ENCODE measurements at places on chromosomes 5 and 9.

GRCh38 chr9:22257026-22257816 lies 189.4 kb upstream of the DMRTA1 start:
- no peak overlapping the region for H3K4me3 ChIP-seq
- no peak for DNase-seq
- no peaks in the 10 kb centered on the region for H3K36me3 ChIP-seq
- no peak overlapping the region for H3K27ac ChIP-seq

DNA sequence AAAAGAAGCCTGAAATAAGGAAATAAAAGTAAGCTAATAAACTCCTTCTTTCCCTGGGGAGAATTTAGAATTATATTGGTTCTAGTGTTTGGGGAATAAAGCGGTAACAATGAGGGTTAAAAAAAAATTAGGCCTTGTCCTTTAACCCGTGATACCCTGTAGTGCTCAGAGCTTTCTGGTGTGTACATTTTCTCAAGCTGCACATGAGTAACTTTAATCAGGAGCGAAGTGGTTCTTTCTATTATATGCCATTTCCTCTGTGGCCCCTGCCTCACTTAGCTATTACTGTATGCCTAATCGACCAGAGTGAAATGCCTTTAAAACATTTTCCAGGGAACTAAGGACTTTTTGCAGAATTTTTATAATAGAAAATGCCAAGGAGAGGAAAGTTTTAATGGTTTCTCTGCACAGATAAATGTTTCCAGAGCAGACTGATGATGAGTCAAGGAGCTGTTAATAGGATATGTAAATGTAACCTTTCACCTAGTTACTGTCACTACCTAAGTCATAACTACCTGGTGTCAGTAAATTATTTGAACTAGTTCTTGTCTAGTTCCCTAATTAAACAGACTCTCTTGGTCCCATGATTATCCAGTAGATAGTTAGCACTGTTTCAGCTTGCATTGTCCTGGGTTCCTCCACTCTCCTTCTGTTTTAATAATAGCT lies 7.6 kb downstream of the PAM start:
- H3K27me3 ChIP-seq: no peaks in the 10 kb centered on the region
- no peak for DNase-seq

DNA sequence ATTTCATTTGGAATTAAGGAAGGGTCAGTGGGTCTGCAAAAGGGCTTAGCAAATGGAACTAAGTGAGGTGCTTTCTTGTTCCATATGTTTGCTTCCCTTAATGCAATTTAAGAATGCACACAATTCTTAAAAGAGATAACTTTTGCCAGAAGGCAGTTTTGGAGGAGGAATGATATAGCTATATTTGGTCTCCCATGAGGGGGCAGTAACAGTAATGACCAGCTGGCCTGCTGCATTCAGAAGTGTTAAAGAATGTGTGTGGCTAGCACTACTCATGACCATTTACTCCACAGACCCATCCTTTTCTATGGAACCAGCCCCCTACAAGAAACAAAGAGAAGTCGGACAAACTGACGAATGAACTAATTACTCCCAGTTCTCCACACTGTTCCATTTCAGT lies 638.9 kb downstream of the RAB3C start:
- no peak for DNase-seq
- H3K27ac ChIP-seq: no peak overlapping the region

- no peak overlapping the region for H3K4me3 ChIP-seq
- H3K27me3 ChIP-seq: no peaks in the 10 kb centered on the region
- DNase-seq: no peak
- no peaks in the 10 kb centered on the region for H3K36me3 ChIP-seq
- no peak overlapping the region for H3K27ac ChIP-seq
These were observed 222.6 kb downstream of the PRDM9 start for GRCh38 chr5:23730023-23730422.

- no peaks in the 10 kb centered on the region for H3K4me1 ChIP-seq
- DNase-seq: no peak
- peaks cover 45% of the 10 kb centered on the region for H3K27me3 ChIP-seq
- H3K27ac ChIP-seq: no peak overlapping the region
These were observed 56.1 kb upstream of the FSTL4 start for GRCh38 chr5:133668458-133668857.

- no peak overlapping the region for H3K27ac ChIP-seq
- peaks cover 25% of the 10 kb centered on the region for H3K4me1 ChIP-seq
- H3K36me3 ChIP-seq: peaks cover 9% of the 10 kb centered on the region
- no peaks in the 10 kb centered on the region for H3K27me3 ChIP-seq
- DNase-seq: no peak
These were observed 74.9 kb upstream of the NIPAL4 start for GRCh38 chr5:157384971-157385709.

DNA sequence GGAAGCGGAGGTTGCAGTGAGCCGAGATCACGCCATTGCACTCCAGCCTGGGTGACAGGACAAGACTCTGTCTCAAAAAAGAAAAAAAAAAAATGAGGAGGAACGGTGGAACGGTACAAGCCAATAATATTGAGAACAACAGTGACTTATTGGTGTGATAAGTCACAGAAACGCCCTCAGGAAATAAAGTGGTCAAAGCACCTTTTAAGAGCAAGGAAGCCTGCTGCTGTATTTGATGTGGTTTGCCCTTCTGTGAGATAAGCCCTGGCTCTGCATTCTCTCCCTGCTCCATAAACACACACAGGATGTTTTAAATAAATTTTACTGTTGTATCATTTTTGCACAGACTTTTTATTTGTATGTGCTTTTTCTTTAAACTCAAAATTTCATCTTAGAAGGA lies 269.9 kb upstream of the MSX2 start:
- no peak for DNase-seq
- H3K27me3 ChIP-seq: 0 out of 2 replicates have a peak, but pooled peaks cover 5% of the 10 kb centered on the region
- H3K27ac ChIP-seq: no peak overlapping the region
- 0 out of 2 replicates have a peak, but pooled peaks cover under 1% of the 10 kb centered on the region for H3K4me1 ChIP-seq

DNA sequence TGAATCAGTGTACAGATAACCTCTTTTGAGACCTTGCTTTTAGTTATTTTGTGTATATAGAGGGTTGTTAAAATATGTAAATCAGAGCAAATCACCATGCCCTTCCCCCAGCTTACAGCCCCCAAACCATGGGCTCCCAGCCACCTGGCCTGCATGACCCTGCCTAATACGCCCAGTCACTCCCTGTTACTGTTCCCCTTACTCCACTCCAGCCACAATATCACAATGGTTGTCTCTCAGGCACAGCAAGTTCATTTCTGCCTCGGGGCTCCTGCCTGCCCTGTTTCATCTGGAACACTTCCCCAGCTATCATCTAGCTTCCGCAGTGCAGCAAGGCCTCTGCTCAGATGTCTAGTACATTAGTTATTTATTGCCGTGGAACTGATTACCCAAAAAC lies 5.0 kb upstream of the CARD19 start:
- H3K36me3 ChIP-seq: peaks cover 1% of the 10 kb centered on the region
- DNase-seq: no peak
- H3K27me3 ChIP-seq: no peaks in the 10 kb centered on the region
- no peak overlapping the region for H3K4me3 ChIP-seq

- no peak for DNase-seq
- no peak overlapping the region for H3K4me3 ChIP-seq
- H3K4me1 ChIP-seq: peaks cover 14% of the 10 kb centered on the region
These were observed 50.0 kb downstream of the PCDH1 start for GRCh38 chr5:141828162-141828561.

DNA sequence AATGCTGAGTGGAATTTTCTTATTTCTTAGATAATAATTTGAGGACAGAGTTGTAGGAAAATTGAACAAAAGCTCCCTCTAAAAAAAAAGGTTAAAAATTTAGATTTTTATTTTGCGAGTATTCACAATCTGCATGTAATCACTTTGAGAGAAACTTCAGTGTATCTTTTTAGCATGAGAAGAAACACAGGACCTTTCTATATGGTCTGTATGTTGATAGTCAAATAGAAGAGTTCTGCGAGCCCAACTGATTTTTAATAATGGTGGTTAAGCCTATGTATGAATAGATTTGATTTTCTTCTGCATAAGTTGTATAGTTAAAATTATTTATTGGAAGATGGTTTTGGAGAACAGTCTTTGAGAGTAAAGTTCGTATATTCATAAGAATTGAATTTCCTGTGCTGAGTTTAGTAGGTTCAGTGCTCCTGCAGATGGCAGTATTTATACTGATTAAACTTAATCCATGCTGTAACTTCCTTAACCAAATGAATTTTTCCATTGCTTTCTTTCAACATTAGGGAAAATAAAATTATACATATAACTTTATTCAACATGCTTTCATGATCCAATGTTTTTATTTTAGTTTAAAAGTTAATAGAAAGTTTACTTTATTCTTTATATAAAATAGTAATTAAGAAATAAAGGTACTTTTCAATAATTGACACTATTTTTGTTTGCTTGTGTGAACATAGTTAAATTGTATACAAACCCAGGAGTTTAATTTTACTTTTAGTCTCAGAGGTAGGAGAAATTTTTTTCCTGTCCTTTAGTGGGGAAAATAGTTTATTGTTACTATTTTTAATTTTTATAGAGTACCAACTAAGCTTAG lies 19.6 kb downstream of the TCERG1 start:
- peaks cover 56% of the 10 kb centered on the region for H3K36me3 ChIP-seq
- no peak for DNase-seq
- H3K4me3 ChIP-seq: no peak overlapping the region
- H3K4me1 ChIP-seq: no peaks in the 10 kb centered on the region
- no peaks in the 10 kb centered on the region for H3K27me3 ChIP-seq

DNA sequence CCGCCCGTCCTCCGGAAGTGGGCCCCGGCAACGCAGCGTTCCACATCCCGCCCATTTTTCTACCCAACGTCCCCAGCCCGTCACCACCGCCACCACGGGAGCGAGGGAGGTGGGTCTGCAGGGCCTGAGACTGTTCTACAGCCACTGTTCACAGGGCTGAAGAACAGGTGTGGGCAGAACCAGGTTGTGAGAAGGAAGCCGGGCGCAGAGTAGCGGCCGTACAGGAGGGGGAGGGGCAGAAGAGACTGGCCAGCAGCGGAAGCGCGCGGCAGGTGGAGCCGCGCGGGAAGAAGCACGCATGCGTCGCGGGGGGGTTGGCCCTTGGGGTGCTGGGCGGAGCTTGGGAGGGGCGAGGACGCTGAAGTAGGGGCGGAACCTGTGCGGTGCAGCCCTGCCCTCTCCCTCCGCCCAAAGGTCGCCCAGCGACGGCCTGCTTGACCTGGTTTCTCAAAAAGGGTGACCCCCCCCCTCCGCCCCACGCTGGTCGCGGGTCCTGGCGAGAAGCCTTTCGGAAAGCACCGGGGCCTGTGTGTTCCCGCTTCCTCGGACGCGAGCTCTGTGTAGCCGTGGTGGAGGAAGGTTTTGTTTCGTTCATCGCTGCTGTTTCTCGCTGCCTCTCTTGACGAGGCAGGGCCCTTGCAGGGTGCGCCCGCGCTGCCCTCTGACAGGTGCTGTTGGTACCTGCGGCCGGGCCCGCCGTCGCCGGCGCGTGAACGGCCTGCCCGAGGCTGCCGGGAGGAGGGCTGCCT lies 7.8 kb upstream of the MGAT1 start:
- peak overlapping the region; percentile 73 for H3K4me3 ChIP-seq
- DNase-seq: peak; percentile 89
- H3K27me3 ChIP-seq: no peaks in the 10 kb centered on the region

DNA sequence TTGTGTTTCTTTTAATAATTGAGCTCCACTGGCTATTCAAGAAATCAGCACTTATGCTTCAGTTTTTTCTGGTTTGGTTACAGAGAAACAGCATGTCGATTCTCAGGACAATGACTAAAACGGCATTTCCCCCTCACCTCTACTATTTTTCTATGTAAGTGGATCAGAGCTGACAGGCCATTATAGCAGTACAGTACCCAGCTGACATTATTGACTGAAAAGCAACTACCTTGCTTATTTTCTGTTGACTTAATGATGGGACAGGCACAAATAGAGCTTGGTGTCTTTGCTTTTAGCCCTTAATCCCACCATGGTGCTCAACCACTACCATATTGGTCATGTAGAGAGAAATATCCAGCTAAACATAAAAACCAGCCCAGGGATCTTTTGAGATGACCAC lies 35.4 kb upstream of the CCNG1 start:
- H3K27ac ChIP-seq: no peak overlapping the region
- no peak overlapping the region for H3K4me3 ChIP-seq
- no peak for DNase-seq
- H3K36me3 ChIP-seq: no peaks in the 10 kb centered on the region
- H3K27me3 ChIP-seq: no peaks in the 10 kb centered on the region

GRCh38 chr9:108213511-108213910 lies 642.3 kb downstream of the ACTL7B start:
- DNase-seq: no peak
- no peak overlapping the region for H3K27ac ChIP-seq
- H3K27me3 ChIP-seq: no peaks in the 10 kb centered on the region
- H3K36me3 ChIP-seq: no peaks in the 10 kb centered on the region

DNA sequence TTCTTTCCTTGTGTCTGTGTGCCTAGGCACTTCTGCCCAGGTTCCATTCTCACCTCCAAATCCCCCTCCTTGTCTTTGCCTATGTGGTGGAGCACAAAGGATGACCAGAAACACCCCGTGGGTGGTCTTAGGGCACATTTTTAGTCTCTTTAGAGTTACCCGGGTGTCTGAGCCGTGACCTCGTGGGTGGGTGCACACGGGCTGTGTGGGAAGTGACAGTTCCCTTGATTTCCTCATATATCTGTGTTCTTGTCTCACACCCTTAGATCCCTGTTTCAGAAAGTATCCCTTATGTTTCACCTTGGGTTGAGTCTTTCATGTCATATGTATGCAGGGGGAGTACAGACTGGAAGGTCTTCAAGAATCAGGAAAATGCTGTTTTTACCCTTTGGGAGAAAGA lies 13.4 kb upstream of the SMIM32 start:
- H3K27ac ChIP-seq: no peak overlapping the region
- no peaks in the 10 kb centered on the region for H3K36me3 ChIP-seq
- H3K4me3 ChIP-seq: no peak overlapping the region
- no peaks in the 10 kb centered on the region for H3K27me3 ChIP-seq

GRCh38 chr9:74610523-74611061 lies 113.5 kb downstream of the RORB start:
- DNase-seq: no peak
- H3K4me3 ChIP-seq: no peak overlapping the region
- H3K27ac ChIP-seq: no peak overlapping the region

DNA sequence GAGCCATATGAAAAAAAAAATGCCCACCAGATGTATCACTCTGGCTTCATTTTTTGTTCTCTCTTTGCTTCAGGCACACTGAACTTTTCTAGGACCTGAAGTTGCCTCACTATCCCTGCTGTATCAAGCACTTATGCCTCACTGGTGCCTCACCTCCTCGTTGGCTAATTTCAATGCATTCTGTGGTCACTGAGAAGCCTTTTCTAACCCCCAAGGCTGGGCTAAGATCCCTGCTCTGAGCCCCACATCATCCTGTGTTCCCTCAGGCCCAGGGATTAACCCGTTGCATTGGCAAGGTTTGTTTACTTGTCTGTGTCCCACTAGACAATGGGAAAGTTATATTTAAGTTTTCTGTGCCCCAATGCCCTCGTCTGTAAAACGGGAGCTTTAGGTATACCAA lies 362.7 kb downstream of the OSTF1 start:
- H3K27ac ChIP-seq: no peak overlapping the region
- H3K27me3 ChIP-seq: peaks cover 15% of the 10 kb centered on the region
- DNase-seq: no peak
